AG09309 (cell line): ENCODE measurements at places on chromosomes 3 and 15.

DNA sequence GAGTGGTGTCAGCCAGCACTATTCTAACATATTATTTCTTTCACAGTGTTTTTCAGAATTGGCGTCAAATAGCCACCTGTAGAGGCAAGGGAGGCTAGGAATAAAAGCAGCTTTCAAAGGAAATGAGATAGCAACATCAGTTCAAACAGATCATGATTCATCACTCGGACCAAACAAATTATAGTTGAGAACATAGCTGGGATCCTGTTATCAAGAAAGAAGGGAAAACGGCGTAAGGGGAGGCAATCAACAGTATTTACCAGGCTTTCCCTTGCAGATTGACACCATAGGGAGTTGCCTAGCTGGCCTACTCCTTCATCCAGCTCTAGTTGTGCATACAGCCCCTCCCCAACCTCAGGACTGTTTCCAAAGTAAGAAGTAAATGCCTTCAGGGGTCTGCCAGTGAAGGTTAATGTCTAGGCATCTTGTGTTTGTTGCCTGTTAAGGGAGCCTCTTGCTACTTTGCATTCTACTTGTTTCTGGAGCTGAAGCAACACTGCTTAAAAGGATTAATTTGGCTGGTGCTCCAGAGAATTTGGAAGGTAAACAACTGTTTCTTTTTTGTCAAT is 286.5 kb downstream of the NSUN3 start:
- no peak for DNase-seq

GRCh38 chr3:192869131-192870031 is 48.3 kb downstream of the MB21D2 start:
- no peak for DNase-seq

GRCh38 chr3:109460961-109461360 is 123.6 kb upstream of the DPPA4 start:
- DNase-seq = no peak

GRCh38 chr3:9099702-9100512 is 136.6 kb upstream of the RAD18 start:
- DNase-seq = no peak

- no peak for DNase-seq
Observed at GRCh38 chr3:185629554-185630181, 43.6 kb downstream of the SENP2 start.

DNA sequence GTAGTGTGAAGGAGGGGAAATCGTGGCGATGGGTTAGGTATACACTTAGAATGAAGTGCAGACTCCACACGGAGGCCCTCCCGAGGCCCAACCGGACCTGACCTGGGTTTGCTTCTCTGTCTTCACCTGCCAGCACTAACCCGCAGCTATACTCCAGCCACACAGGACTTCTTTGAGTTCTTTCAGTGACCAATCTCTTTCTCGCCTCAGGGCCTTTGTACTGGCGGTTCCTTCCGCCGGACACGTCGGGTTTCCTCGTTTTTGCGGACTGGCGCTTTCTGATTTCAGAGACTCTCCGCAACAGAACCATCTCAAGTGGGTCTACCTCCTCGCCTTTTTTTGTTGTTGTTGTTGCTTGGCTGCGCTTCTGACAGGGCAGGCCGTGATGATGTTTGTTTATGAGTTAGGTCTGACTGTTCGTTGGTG is at the start of gene NEIL1:
Gene NEIL1, plus strand, starts transcription at position 244 of the 426 bp plus-strand sequence. CDS start 1,867 bp downstream, outside the sequence.
- no peak for DNase-seq

DNA sequence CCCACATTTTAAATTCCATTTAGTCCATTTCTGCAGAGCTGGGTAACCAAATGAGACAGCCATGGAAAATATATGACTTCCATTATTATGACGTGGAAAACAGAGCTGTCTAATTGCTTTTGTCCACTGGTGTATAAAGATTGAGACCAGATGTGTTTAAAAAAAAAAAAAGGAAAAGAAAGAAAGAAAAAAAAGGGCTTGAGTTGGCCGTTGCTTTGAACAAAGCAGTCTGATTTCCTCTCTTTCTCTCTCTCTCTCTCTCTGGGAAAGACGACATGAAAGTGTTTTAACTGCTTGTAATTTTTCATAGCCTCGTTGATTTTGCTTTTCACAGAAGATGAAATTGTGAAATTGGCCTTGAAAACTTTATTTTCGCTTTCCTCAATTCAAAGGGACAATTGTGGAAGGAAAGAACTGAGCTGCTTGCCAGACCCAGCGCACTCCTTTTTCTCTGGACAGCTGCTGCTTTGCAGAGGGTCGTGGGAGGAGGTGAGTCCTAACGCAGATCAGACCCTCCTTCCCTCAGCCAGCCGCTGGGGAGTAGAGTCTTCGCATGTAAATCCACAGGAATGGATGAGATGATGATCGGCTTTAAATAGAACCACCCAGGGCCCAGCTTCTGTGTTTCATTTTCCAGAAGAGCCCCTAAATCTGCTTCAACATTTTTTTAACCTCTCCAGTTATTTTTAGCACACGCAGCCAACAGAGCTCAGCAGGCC is 42.8 kb upstream of the UBE2E1 start:
- DNase-seq = no peak

GRCh38 chr15:42182961-42183360 is 25.1 kb downstream of the VPS39 start:
- DNase-seq = no peak

GRCh38 chr3:34634939-34635338 is 836.5 kb downstream of the PDCD6IP start:
- no peak for DNase-seq

- no peak for DNase-seq
Observed at GRCh38 chr3:49311283-49311682, 28.6 kb downstream of the USP4 start.

DNA sequence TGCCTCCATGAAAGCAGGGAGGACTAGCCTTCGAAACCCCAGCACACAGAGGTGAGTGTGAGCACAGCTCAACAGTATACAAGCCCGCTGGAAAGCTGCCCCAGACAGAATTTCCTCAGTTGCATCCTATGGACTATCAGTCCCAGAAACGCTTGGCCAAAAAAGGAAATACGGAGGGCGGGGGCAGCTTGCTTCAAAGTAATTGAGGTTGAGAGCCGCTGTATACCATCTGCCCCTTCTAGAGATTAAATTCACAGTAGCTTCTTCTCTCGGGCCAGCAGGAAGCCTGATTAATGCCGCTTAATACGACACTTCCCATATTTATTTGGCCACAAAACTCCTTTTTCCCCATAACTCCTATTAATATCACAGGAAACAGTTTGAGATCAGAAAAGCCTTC is 88.7 kb downstream of the LIPC start:
- DNase-seq = no peak

GRCh38 chr15:101200181-101200580 is 51.7 kb downstream of the CHSY1 start:
- no peak for DNase-seq

DNA sequence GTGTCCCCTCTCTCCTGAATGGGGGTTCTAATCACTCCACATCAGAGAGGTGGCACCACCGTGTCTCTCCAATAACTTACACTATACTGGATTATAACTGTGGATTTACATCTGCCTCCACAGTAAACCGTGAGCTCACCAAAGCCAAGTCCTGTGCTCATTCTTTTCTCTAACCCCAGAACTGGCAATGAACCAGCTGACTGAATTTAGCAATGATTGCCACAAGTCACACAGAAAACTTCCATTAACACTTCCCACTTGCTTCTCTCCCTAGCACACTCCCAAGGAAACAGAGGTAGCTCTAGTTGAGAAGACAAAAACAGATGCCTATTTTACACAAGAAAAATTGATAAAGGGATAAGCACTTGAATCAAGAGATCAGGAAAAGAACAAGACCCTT is 361.3 kb downstream of the ULK4 start:
- no peak for DNase-seq

- DNase-seq = no peak
Observed at GRCh38 chr15:31925541-31925940, 104.8 kb upstream of the CHRNA7 start.

DNA sequence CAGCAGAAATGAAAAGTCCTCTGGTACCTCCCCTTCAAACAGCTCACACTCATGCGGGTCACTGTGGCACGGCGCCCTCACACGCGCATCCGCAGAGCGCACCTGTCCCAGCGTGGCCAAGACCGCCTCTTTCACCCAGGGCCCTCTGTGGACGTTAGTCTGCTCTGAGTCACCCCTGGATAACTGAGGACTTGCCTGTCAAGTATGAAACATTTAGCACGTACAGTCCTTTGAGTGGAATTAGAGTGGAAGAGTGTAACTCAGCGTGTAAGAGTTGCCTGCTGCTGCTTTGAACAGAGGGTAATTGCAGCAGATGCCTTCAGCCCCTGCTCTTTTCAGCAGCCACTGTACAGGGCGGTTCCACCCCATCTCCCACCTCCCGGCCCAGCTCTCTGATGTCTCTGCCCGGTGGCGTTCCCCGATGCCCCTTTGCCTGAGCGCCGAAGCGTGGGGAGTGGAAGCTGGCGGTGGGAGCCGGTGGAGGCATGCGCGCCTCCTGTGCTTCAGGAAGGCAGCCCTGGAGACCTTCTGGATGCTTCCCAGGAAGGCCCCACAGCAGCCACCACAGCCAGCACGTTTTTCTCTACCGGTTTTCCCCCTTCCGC is 23.0 kb downstream of the CPN2 start:
- DNase-seq = no peak

DNA sequence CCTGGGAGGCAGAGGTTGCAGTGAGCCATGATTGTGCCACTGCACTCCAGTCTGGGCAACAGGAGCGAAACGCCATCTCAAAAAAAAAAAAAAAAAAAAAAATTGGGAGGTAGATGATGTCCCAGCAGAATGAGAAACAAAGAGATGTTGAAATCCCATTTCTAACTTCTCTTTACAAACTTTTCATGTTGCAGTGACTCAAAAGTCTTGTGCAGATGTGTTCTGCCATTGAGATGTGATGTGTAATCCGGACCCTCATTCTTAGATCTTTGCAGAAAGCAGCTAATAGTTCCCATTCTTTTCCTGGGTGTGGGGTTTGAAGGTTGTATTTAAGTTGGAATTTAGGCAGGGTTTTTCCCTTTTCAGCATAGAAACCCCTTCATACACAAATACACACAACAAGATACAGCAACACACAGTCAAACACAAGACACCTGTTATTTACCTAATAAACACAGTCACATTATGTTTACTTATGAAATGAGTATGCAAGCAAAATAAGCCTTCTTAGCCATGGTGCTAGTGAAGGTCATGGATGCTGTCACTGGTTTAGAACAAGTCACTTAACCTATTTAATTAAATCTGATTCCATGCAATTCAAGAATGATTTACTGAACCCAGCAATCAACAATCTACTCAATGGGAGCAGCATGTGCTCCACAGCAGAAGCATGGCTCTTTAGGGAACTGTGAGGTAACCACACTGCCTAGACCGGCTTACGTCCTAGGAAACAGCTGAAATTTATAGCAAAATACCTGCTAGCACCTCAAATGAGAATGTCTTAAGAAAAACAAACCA is 14.9 kb downstream of the SIAH2 start:
- DNase-seq = no peak

DNA sequence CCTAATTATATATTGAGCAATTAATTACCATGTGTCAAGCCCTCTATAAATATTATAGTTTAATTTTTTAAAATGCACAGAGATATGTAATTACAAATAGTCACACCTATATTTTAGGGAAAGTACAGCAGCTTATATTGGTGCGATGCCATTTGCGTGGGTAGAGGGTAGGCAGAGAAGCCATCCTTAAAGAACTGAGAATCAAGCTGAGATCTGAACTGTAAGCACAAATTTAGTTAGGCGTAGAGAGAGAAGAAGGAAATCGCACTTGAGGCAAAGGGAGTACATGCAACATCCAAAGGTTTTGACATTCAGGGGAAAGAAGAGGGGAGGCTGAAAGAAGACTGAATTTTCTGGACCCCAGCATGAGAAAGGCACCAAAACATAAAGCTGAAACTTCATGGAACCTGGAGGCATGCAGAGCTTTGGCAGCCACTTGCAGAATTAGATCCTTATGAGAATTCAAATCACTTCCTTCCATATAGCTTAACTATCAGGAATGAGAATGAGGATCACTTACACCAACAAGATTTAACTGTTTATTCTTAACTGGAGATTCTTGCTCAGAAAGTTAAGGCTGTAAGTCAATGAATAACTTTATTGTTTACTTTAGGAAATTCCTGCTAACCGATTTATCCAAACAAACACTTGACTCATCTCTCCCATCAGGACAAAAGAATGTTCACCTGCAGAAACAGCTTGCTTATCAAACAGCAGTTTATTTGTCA is 114.3 kb downstream of the TGFBR2 start:
- no peak for DNase-seq

DNA sequence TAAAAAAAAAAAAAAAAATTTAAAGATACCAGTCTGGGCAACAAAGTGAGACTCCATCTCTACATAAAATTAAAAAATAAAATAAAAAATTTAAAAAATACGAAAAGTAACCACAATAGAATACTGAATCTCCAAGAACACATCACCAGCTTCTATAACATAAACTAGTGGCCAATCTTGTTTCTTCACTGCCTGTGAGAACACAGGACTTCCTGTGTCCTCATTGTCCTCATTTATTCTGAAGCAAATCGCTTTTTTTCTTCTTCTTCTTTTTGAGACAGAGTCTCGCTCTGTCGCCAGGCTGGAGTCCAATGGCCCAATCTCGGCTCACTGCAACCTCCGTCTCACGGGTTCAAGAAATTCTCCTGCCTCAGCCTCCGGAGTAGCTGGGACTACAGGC is 28.6 kb upstream of the RAB7A start:
- DNase-seq = no peak

DNA sequence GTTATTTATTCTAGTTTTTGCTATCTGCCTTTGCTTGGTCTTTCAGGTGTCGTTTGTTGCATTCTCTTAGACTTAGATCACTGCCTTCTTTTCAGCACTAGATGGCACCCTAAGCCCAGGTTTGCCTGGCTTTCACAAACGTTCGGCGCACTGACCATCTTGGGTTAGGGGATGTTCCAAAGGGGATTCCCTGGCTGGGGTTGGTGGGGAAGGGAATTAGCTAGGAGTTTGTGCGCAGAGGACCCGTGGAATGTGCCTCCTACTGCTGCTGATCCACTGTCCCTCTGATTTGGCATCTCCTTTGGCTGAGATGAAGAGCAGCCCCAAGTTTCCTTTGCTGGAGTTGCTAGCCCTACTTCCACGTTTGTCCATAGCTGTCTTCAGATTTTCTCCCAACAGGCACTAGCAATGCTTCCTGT is 33.9 kb downstream of the PFN2 start:
- DNase-seq = no peak
